GM04504 (cell line): ENCODE measurements at places on chromosomes 2 and 18.

DNA sequence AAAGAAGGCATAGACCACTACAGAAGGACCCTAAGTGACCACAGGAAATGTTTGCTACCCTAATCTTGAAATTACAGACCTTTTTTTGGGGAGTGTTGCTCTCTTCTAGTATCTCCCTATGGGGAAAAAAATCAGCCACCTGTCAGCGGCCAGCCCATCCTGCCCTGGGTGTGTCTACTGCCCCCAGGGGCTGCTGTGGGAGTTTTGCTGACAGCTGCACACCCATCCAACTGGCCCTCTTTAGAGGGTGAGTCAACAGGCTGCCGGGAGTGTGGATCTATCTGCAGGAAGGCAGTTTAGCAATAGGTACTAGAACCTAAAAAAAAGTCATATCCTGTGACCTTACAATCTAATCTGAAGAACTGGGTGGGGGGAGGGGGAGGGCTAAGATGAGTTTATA lies 796 bp upstream of the DYSF start:
- DNase-seq: no peak

- DNase-seq: no peak
These were observed 257.7 kb downstream of the TXNL1 start for GRCh38 chr18:56380685-56381084.

GRCh38 chr2:126736133-126736874 lies 80.3 kb downstream of the GYPC start:
- DNase-seq: peak; percentile 16

DNA sequence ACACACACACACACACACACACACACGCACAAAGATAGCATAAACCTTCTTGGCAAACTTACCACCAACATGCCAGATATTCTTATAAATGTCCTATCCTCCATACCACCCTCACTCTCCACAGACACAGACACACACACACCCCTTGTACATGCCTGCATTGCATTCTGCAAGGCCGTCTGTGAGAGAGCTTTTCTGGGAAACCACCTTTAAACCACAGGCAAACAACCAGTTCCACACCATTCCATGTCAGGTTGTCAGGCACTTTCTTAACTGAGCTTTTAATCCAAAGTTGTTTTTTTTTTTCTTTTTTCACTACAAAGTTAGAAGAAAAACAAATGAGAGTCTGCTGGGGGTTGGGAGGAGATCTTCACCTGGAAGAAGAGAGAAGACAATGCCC lies 221.1 kb downstream of the C1D start:
- no peak for DNase-seq

DNA sequence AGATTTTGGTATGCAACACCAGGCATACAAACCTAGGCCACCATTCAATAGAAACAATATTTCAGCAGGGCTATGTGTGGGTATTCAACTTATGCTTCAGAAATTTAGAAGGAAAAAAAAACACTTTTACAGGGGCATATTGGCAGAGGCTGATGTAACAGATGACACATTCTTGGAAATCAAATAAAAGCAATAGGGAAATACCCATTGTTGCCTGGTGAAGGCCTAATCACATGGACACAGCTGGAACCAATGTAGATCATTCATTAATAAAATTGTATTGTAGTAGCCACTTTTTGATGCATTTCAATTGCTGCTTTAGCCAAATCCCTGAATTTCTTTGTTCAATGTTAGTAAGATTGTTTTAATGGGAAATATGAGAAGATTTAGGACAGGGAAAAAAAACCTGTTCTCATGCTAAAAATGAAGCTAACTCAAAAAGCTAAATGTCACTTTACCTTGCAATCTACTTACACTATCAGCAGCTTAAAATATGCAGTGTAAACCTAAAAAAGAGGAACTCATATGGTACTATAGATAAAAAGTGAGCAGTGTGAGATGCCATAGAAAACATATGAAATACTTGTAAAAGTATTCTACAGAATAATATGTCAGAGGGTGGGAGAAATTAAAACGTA lies 289.4 kb downstream of the ZEB2 start:
- peak; percentile 11 for DNase-seq

DNA sequence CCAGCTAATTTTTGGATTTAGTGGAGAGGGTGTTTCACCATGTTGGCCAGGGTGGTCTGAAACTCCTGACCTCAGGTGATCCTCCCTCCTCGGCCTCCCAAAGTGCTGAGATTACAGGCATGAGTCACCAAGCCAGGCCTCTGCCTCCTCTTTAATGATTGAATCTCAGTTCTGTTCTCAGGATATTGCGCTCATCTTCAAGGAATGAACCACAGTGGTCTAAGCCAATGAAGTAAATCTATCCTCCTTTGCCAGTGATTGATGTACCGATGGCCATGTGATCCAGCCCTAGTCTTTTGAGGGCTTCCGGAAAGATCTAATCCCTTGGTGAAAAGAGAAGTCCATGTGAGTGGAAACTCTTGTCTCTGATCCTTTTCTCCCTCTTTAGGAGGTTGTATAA lies 48.6 kb downstream of the POLE4 start:
- DNase-seq: no peak

GRCh38 chr2:6060992-6061663 lies 368.9 kb downstream of the SOX11 start:
- no peak for DNase-seq

DNA sequence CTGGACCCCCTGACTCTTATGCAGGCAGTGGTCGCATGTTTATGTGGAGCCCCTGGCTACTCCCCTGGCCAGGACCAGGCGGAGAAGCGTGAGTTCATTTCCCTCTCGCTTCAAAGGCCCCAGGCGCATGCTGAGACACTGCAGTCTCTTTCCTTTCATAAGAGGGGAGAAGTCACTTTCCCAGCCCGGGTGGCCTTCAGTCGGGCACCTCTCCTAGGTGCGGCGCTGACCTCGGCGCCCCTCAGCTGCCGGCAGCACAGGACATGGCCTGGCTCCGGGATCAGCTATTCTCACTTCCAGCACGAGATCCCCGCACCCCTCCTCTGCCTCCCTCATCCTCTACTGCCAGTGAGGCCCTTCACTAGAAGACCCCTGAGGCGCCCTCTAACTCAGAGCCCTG lies 184.7 kb upstream of the PXDN start:
- DNase-seq: no peak

- no peak for DNase-seq
These were observed 97.9 kb downstream of the BAZ2B start for GRCh38 chr2:159518321-159519005.

DNA sequence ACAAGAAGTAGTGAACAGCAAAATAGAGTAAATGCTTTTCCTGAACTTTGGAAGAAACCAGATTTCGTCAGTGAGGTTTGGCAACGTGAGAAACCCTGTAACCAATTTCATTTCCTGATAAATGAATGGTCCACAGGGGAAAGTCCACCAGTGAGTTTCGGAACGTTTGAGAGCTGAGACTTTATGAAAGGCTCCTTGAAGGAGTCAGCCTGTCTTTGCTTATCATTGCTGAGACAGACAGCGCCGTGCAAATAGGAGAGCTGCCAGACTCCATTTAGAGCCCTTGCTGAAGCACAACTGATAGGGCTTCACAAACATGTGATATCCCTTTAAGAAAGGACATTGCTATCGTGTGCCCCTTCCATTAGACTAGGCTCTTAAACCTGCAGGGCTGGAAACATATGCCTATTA lies 121.8 kb upstream of the SMAD7 start:
- no peak for DNase-seq

- no peak for DNase-seq
These were observed 149.7 kb downstream of the GLI2 start for GRCh38 chr2:120885321-120885720.

DNA sequence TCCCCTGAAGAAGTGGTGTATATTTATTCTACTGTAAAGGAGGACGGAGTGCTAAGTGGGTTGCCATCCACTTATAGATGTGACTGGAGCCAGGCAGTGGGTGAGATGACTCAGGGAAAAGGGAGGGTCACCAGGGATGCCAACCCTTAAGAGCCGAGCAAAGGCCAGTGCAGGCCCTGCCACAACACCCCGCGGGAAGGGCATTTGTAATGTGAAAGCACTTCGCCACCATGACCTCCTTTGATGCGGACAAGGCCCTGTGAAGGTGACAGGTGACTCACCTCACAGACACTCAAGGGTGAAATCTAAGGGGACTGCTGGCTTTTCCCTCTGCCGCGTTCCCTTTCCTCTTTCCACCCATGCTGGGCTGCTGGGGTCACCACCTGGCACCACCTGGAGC lies 50.2 kb upstream of the MRPL33 start:
- DNase-seq: no peak

GRCh38 chr2:22194218-22194617 lies 1070.5 kb downstream of the TDRD15 start:
- DNase-seq: no peak

DNA sequence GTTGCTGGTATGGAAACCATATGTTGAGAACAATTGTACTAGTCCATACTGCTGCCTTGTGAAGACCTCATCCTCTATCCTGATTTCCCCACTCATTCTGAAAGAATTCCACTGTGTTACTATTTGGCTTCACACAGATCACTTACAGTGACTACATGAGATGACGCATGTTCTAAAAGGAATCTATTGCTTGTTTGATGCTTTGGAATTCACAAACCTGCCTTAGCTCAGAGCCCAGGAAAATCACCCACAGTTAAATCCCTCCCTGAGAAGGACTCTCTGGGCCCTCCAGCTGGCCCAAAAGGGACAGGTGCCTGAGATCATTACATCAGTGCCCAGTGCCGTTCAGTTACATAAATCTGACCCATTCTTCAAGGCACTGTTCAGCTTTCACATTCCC lies 45.3 kb downstream of the KLHL29 start:
- DNase-seq: no peak

GRCh38 chr2:132544006-132544630 lies 125.9 kb downstream of the LYPD1 start:
- no peak for DNase-seq

DNA sequence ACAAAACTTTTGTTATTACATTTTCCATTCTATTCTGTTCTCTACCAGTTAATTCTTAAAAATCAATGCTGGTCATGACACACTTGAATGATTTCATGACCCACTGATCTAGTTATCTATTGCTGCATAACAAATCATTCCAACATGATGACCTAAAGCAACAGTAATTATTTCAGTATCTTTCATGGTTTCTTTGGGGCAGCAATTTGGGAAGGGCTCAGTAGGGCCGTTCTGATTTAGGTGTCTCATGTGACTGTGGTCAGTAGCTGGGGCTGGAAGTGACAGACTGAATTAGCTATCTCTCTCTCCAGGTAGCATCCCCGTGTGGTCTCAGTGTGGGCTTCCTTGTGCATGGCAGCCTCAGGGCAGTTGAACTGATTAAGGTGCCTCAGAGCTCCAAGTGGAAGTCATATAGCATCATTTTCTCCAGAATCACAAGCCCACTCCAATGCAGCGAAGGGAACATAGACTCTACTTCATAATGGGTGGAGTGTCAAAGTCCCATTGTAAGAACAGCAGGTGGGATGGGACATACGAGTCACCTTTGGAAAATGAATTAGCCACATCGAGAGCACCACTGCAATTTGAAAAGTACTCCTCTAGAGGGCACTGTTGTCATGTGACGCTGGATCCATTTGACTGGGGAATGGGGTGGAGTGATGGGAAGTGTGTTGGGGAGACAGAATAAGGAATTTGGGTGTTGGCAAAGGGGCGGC lies 39.1 kb upstream of the FAM136A start:
- no peak for DNase-seq

GRCh38 chr2:188983427-188984064 lies 9.4 kb downstream of the COL3A1 start:
- DNase-seq: peak; percentile 57

DNA sequence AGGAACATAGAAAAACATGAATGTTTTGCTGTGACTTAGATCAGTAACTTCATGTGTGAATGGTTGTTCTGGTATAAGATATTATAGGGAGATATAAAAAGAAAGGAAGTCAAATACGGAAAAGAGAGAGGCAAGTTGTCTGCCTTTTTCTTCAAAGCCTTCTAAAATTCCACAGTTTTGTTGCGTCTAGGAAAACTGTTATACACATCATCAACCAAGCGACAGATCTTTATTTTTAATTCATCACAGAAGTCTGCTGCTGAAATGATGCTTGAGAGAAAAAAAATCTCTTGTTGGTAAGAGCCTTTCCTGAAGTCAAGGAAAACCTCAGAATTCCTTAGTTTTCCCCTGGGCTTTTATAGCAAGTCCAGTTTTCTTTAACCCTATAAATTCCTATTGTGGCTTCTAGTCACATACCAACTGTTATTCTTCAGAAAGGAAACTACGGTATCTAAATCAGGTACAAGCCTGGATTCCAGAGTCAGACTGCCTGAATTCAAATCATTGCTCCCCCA lies 36.3 kb upstream of the TANC1 start:
- no peak for DNase-seq

- DNase-seq: peak; percentile 50
These were observed 172.1 kb downstream of the GFPT1 start for GRCh38 chr2:69214898-69215297.

DNA sequence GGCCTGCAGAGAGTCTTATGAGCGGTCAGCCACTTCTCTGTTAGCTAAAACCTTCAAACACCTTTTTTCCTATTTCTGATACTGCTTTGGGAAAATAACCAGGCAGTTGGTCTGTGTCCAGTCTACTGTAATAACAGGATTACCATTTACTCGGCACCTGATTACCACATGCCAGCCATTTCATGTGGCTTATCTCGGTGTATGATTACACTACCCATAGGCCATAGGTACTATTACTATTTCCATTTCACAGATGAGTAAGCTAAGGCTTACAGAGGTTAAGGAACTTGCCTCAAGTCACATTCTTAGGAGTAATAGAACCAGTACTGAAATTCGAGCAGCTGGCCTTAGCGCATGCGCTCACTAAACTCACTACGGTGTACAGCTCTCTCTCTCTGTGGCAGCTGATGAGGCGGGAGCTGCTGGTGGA lies 147.2 kb upstream of the L3MBTL4 start:
- DNase-seq: no peak

- no peak for DNase-seq
These were observed 14.0 kb downstream of the STRADB start for GRCh38 chr2:201465524-201465971.

DNA sequence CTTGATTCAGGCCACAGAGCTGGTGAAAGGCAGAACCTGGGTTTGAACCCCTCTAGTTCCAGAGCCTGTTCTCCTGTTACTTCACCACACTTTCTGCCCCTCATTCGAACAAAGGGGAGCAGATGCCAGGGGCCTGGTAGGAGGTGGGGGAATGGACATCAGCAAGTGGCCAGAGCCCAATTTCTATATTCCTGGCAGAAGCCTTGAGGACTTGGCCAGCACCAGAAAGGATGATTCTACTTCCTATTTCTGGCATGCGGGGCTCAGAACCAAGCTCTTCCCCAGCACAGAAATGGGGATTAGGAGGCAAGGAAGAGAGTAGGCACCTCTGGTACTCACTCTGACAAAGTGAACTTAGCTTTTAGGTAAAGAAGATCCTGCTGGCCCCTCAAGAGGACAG lies 49.3 kb downstream of the ADD2 start:
- no peak for DNase-seq

- DNase-seq: no peak
These were observed 23.0 kb downstream of the CFAP221 start for GRCh38 chr2:119567292-119567691.

DNA sequence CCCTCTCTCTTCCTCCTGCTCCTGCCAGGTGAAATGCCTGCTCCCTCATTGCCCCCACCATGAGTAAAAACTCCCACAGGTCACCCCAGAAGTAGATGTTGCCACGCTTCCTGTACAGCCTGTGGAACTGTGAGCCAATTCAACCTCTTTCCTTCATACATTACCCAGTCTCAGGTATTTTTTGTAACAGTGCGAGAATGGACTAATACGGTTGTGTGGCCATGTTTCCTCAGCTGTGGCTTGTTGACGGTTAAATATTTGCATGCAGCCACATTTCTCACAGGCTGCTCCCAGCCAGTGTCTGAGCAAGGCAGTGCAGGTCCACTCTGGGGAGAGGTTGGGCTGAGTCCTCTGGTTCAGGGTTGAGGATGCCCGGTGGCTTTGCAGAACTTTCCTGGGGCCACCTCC lies 27.8 kb upstream of the COPS8 start:
- DNase-seq: no peak
